Skeletal muscle cell (primary cell): ENCODE measurements at places on chromosomes 12 and 14.

DNA sequence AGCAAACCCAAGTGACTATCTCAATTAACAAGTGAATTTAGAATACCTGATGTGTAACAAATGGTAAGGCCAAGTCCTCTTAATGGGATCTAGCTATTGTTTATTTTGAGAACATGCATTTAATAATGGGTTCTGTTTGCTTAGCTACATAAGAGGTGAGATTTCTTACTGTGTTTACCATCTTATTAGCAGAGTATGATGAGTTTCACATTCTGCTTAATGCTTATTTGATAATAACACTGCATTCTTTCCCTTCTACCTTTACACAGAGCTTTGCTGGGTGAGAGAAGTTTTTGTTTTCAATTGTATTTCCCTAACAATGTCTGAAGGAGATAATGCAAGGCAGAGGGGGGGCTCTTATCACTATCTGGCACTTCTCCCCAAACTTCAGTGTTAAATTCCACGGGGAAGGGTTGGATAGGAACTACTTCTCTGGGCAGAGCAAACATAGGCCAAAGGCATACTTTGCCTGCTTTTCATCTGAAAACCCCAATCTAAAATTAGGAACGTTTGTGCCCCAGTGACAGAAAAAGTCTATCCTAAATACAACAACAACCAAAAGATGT, 129.0 kb upstream of the ATXN7L3B start:
- no peak for DNase-seq

- DNase-seq: no peak
These were observed 11.2 kb downstream of the BCL2L14 start for GRCh38 chr12:12081836-12082497.

- DNase-seq: no peak
These were observed 358.7 kb upstream of the TMPO start for GRCh38 chr12:98156697-98157096.

- peak; percentile 36 for DNase-seq
These were observed 835 bp downstream of the MYL6 start for GRCh38 chr12:56158926-56159461.

DNA sequence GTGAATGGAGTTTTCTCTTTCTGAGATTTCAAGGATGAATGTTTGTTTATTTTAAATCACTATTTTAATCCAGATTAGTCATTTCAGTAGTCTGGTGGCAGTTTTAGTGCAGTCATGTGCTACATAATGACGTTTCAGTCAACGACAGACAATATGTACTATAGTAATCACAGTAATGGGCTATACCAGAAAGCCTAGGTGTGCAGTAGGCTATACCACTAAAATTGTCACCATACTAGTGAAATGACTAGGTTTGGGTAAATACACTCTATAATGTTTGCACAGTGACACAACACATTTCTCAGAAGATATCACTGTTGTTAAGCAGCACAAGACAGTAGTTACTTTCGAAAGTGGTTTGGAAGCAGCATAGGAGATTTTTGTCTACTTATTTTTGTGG, 203.1 kb downstream of the ETNK1 start:
- no peak for DNase-seq

GRCh38 chr12:57834086-57834876, 12.2 kb downstream of the CTDSP2 start:
- DNase-seq: no peak

DNA sequence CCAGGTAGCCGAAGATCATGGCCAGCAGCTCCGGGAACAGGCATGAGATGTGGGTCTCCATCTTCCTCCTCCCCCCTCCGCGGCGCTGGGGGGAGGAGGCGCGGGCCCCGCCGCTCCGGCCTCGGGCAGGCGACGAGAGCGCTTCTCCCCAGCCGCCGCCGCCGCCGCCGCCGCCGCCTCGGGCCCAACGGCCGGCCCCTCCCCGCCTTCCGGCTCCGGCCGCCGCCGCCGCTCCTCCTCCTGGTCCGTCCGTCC, 448 bp downstream of the FBXL14 start:
- DNase-seq: no peak

- no peak for DNase-seq
These were observed 198.1 kb downstream of the ANO2 start for GRCh38 chr12:5746917-5747316.

DNA sequence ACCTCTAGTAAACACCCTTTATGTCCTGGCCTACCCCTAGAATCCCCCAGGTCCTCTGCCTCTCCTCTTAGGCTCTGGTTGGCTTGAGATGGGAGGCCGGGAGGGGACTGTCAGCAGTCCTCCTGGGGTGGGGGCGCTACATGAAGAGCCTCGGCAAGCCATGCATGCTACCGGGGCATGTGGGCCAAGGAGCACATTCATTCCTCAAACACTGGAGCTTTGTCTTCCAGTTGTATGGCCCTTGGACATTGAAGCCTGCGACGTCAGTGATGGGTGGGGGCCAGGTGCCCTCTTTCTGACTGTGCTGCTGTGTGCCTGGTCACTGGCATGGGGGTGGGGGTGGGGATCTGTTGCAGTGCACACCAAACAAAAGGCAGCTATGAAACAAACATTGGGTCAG, 15.8 kb upstream of the CELA1 start:
- DNase-seq: no peak

GRCh38 chr12:49733219-49734017, 7.9 kb upstream of the TMBIM6 start:
- no peak for DNase-seq

- DNase-seq: no peak
These were observed 25.6 kb upstream of the CHPT1 start for GRCh38 chr12:101671833-101672232.

DNA sequence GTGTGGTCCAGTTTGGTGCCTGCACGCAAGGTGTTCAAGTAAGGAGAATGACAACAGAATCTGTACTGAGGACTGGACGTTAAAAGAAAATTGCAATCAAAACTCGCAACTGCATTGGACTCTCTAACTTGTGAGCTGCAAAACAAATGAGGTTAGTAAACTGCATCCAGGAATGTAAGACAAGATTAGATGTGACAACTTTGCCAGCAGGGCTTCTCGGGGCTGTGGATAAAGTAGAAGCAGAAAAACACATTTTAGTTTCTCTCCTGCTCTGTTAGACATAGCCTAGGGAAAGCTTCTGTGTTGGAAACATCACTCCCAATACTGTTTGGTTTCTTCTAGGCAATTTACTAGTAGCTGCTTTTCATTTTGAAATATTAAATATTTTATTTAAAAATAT, 338.2 kb upstream of the NAV3 start:
- no peak for DNase-seq

DNA sequence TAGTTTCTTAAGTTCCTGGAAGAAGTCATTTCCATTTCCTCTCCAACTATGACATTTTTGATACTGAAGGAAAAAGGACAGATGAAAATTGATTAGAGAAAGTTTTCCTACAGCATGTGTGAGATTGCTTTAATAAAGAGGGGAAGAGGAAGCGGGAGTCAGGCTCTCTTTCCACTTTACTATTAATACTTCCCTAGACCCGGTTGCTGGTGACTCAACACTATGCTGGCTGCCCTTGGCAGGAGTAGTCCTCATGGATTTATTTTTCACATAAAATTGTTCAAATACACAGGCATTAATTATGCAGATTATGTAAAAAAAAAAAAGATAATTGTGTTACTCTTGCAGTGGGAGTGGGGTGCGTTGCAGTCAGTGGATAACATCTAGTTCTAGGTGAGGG, 293.4 kb downstream of the EGLN3 start:
- no peak for DNase-seq

GRCh38 chr12:101857043-101857558, 20.3 kb upstream of the DRAM1 start:
- peak; percentile 67 for DNase-seq

- no peak for DNase-seq
These were observed 972 bp downstream of the SAMD4A start for GRCh38 chr14:54567639-54568561.

- peak; percentile 95 for DNase-seq
These were observed 29.0 kb upstream of the AMN start for GRCh38 chr14:102893452-102893851.

DNA sequence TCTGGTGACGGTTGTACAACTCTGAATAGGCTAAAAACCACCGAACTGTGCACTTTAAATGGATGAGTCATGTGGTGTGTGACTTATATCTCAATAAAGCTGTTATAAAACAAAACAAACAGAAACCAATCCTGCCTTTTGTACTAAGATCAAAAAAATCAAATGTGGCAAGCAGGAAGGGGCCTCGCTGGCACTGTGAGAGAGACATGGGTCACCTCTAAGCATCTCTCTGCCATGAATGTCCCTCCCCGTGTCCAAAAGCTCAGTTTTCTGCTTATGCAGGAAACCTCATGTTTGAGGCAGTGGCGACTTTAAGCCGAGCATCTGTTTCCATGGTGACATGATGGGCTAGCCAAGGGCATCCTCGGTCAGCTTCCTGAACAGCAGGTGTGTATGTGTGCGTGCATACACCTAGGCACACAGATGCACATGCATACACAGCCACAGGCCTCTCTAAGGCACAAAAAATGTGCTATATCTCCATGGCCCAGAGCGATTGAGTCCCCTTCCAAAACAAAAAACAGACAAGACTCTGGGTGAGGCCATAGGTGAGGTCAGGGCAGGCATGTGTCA, 44.4 kb downstream of the ARL6IP4 start:
- no peak for DNase-seq

- DNase-seq: no peak
These were observed 78.6 kb upstream of the PLEKHG7 start for GRCh38 chr12:92624236-92624635.

- peak; percentile 14 for DNase-seq
These were observed 57.3 kb upstream of the CEP83 start for GRCh38 chr12:94516985-94517384.

- no peak for DNase-seq
These were observed 303.3 kb upstream of the TMPO start for GRCh38 chr12:98211909-98212695.

GRCh38 chr14:35875296-35875695, 49.2 kb downstream of the BRMS1L start:
- DNase-seq: no peak

- DNase-seq: no peak
These were observed 25.4 kb downstream of the CLSTN3 start for GRCh38 chr12:7155471-7156034.

- DNase-seq: peak; percentile 72
These were observed 11.4 kb downstream of the EVL start for GRCh38 chr14:100076606-100077005.

- no peak for DNase-seq
These were observed 159.9 kb downstream of the EGLN3 start for GRCh38 chr14:33790996-33791395.

- DNase-seq: no peak
These were observed 118.4 kb downstream of the PPHLN1 start for GRCh38 chr12:42444192-42444943.
